ENCODE measurements at places on chromosomes 4 and X.

- DNase-seq, result no peak
Observed at GRCh38 chr4:110208419-110208818, 10.0 kb upstream of the ELOVL6 start.

- DNase-seq, result no peak
Observed at GRCh38 chr4:15648600-15648999, 6.6 kb downstream of the FBXL5 start.

GRCh38 chr4:37664696-37665095, 21.5 kb downstream of the RELL1 start:
- DNase-seq, result no peak

DNA sequence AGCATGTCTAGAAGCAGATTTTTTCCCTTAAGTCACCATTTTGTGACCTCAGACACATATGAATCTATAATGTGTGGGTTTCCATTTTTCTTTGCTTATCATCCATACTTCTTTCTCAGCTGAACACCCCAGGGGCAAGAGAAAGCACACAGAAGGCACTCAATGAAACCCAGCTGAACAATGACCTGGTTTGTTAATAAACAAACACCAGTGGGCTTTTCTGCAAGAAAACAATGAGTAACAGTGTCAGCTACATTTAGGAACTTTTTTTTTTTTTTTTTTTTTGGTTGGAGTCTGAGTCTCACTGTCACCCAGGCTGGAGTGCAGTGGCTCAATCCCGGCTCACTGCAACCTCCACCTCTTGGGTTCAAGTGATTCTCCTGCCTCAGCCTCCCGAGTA, 40.7 kb upstream of the KLF3 start:
- DNase-seq, result no peak

- DNase-seq, result peak; percentile 63
Observed at GRCh38 chr4:29852537-29852936, 867.6 kb upstream of the PCDH7 start.

DNA sequence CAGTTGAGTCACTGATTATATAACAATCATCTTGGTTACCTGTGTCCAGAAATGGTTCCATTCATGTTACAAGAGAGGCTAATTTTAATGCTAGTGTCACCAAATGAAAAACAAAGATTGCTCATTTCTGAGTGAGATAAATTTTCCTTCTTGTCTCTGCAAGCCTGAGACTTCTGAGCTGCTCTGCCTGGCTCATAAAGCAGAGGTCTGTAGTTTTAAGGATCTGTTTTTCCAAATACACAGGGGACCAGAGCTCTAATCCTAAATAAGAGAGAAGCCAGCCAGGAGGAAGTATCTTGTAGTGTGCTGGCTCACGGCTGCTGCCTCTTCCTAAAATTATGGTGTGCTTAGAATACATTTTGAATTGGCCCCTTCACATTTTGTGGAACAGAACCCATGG, 42.6 kb downstream of the CLDN34 start:
- no peak for DNase-seq

- DNase-seq, result no peak
Observed at GRCh38 chr4:56741595-56741994, 60.5 kb upstream of the HOPX start.

- no peak for DNase-seq
Observed at GRCh38 chr4:153137159-153137558, 67.1 kb upstream of the TRIM2 start.

GRCh38 chrX:49139713-49140112, 16.2 kb upstream of the GPKOW start:
- DNase-seq, result no peak

- DNase-seq, result no peak
Observed at GRCh38 chr4:59200992-59201391, 1999.1 kb upstream of the ADGRL3 start.

GRCh38 chrX:76183289-76184049, 10.6 kb downstream of the PBDC1 start:
- no peak for DNase-seq

DNA sequence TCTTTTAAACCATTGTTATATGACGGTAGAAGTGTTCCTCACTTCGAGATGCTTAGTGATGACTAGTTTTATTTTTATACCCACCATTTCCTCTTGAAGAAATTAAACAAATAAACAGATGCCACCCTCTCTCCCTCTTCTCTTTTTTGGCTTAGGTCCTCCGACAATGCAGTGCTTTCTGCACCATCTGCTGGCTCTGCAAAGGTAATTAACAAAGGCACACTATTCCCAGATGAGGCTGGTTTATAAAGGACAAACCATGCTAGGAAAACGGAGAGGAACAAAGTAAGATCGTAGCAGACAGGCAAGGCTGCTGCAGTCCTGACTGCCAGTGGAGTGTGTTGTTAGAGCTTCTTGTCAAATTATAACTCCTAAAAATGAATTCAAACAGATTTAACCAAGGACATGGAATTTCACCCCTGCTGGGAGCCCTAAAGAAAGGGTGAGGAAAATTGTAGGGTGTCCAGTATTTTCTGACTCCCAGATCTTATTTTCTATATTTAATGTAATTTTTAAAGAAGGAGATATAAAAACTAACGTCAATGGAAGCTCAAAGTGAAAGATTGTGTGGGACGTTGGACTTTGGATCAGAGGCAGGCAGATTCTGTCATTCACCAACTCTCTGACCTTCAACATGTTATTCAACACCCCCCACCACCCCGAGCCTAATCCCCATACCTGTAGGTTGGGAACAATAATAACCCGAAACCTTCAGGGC, 142.1 kb downstream of the CPEB2 start:
- DNase-seq, result peak; percentile 5

DNA sequence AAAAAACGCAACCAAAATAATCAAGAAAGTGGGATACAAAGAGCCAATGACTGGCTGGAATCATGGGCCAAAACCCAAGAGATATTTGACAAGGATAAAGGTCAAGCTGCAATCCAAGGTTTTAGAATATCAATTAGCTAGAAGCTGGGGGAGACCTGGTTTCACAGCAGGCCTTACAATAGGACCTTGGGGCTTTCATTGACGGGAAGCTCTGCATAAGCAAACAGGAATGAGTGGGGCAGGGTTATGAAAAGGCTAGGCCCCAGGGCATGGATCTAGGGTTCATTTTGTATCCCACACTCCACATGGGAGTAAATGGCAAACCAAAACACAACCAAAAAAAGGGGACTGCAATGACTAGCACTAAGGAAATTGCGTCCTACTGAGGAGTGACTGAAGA, 215.3 kb downstream of the HS6ST2 start:
- DNase-seq, result no peak

- DNase-seq, result no peak
Observed at GRCh38 chr4:106585915-106586349, 217.4 kb upstream of the GIMD1 start.

GRCh38 chrX:119583431-119584059, 9.2 kb downstream of the UBE2A start:
- DNase-seq, result no peak

GRCh38 chrX:40143987-40144386, 46.2 kb upstream of the BCOR start:
- DNase-seq, result no peak

DNA sequence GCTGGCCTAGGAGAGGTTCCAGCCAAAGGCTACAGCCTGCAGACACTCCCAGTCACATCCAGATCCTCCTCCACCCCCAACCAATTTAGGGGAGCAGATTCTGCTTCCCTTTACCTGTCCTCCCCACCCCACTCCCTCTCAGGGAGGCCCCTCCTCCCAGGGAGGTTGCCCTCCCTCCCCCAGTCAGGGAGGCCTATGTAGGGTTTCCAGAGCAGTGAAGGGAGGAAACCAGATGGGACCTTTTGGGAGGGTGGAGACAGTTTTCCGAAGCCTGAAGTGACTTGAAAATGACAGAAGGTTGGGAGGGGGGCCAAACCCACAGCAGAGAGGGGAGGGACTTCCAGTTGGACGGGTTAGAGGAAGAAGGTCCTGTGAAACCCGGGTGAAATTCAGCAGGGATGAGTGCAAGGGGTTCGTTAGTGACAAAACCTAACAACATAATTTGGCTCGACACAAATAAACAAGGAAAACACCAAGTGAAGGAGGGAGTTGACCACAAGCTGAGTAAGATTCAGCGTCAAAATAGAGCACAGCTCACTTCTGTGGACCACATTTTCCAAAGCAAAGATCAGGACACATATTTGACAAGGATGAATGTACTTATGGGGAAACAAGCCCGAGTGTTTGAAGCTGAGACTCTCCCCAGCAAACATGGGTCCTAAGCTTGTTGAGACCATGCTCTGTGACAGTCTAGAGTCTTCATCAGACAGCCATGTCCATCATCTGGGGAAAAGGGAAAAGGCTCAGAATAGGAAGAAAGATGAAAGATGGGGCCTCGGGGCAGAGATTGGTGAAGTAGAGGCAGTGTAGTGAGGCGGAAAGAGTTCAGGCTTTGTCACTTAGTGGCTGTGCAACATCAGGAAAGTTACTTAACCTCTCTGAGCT, 46.4 kb downstream of the PRPS1 start:
- DNase-seq, result no peak

DNA sequence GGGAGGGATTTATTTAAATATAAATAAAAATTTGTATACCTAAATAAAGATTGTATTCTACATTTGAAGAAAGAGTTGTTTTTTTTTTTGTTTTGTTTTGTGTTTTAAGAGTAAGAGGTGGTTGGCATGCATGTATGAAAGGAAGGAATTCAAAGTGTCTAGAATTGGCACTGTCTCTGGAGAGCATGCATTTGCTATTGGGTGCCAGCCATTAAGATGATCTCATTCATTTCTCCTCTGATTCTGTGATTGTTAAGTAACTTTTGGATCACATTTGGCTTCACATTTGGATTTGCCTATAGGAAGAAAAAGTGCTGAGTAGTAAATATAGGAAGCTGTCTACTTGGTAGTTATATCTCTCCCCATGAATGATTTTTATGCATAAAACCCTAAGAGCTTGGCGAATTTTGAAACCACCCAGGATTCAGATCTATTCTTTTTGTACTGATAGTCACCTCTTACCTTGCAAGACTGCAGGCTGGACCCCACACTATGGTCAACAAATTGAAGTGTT, 7.8 kb upstream of the BOD1L1 start:
- no peak for DNase-seq

DNA sequence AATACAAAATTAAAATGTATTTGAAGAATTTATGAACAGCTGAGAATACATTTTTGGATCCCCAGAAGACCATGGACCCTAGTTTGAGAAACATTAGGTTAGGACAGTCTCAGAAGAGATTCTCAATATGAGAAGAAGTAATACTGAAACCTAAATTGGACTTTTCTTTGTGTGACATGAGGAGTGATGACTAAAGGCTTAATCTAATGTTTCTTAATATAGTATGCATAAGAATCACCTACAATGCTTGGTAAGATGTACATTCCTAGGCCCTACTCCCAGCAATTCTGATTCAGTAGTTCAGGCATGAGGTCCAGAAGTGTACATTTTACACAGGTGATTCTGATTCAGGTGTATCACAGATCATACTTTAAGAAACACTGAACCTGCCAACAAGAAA, 31.6 kb upstream of the HUWE1 start:
- DNase-seq, result no peak

DNA sequence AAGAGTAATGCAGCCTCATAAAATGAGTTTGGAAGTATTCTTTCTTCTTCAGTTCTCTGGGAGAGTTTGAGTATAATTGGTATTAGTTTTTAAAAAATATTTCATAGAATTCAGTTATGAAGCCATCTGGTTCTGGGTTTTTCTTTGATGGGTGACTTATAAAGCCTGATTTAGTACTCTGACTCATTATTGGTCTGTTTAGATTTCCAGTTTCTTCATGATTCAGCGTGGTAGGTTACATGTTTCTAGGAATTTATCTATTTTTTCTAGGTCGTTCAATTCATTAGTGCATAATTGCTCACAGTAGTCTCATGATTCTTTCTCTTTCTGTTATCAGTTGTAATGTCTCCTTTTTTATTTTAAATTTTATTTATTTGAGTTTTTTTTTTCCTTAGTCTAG, 111.2 kb downstream of the CEP44 start:
- DNase-seq, result no peak

DNA sequence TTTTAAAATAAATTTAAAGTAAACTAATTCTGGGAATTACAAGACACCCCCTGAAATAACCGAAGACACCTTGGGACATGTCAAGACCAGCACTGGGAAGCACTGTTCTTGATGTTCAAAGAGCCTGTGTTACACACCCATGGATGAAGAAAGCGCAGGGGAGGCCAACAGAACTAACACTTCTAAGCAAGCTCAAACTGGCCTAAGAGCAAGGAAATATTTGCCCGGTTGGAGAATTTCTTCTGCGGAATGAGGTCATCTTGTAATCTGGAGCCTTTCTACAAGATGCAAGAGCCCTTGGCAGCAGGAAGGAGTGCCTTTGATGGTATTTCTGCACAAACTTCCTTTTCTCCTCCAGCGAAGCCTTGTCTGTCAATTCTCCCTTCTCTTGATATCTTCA, 9.3 kb upstream of the EFHC2 start:
- DNase-seq, result no peak

- DNase-seq, result no peak
Observed at GRCh38 chr4:5458676-5459075, 249.7 kb downstream of the EVC2 start.

DNA sequence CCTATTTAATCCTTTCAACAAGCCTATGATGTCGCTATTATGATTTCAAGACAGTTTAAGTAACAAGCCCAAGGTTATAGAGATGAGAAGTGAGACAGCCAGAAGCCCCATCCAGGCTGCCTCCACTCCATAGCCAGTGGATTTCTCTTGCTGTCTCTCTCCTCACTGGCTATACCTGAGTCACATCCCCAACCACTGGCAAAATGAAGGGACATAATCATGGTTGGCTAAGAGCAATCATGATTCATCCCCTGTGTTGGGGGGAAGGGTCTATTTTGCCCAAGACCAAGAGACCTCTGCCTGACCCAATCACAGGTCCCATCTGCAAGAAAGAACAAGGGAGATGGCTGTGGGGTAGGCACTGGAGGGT, 334.9 kb upstream of the GATB start:
- DNase-seq, result no peak

DNA sequence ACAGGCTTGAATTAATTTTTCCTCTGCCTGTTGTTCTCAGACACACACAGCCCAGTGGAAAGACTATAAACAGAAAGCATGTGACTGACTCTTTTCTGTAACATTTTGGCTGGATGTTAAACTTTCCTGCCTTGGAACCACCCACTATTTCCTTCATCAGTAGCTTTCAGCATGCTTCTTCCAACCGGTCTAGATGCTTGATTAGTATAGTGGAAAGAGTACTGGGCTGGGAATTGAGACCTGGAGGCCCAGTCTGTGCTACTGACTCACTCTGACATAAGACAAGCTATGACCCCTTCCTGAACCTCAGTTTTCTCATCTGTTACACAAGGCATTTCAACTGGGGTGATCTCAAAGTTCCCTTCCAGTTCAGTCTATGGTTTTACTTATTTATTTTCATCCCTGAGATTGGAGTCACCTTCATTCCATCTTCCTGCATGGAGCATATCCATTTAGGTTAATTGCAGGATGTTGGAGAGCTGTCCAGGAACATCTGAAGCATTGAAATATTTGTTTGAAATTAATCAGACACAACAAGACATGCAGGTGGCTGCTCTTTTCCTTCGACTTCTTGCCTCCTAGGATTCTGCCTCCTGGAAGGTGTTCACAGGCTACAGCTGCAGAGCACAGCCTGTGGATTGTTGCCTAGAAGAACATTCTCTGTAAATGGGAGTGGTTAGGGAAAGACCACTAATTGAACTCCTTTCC, 173.4 kb downstream of the RTL9 start:
- DNase-seq, result no peak
